ENCODE measurements at places on chromosomes 16 and 17.

- DNase-seq: peak; percentile 51
Measured at GRCh38 chr17:8922451-8922850, 43.1 kb downstream of the PIK3R5 start.

- DNase-seq: no peak
Measured at GRCh38 chr16:22692916-22693637, 120.9 kb upstream of the HS3ST2 start.

DNA sequence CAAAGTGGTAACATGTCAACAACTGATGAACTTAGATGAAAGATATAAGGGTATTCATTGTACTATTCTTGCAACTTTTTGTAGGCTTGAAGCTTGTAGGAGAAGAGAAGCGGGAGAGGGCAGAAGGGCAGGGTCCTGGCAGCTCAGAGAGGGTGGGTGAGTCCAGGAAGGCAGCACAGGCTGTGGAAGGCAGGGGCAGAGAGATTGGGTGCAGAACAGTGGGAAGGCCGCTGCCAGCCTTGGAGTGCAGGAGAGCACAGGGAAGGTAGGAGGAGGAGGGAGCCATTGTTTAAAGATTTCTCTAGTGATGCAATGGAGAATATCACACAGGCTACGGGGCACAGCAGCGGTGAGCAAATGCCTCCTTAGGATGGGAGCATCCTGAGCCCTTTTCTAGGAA, 104.3 kb downstream of the N4BP1 start:
- DNase-seq: no peak

GRCh38 chr16:12417815-12418211, 385.9 kb downstream of the CPPED1 start:
- no peak for DNase-seq

- no peak for DNase-seq
Measured at GRCh38 chr17:43901861-43902589, 5.3 kb downstream of the MPP2 start.

- no peak for DNase-seq
Measured at GRCh38 chr16:11004973-11005610, 60.7 kb downstream of the CLEC16A start.

DNA sequence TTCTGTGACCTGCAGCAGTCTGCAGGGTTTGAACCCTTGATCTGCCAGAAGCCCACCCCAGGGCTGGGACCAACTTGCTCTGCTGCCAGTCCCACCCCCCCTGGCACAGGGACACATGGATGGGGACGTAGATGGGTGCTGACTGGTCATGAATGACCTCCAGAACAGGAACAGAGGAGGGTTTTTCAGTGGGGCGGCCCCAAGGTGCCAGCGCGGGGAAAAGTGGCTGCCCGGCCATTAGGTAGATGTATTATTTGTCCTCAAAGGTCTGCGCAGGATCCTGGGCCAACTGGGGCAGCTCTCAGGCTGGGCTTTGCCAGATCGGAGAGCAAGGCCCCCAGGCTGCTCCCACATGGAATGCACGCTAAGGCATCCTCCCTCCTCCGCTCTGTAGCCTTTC, 265.2 kb upstream of the TNRC6C start:
- no peak for DNase-seq

- DNase-seq: no peak
Measured at GRCh38 chr17:82152114-82152513, 54.1 kb upstream of the FASN start.

GRCh38 chr17:39271546-39271945, 45.8 kb upstream of the STAC2 start:
- DNase-seq: no peak

GRCh38 chr17:77280304-77281121, 139.7 kb downstream of the SEC14L1 start:
- peak; percentile 22 for DNase-seq

Measured in glomerular endothelial cell (primary cell).